Foreskin keratinocyte (primary cell): ENCODE measurements at places on chromosomes 1 and 21. TPM values are rescaled to one million over a fixed set of nuclear protein-coding genes. Genes with fewer than 3 reads are reported as not detected.

GRCh38 chr1:209924390-209924789 lies 13.6 kb upstream of the SYT14 start:
- DNase-seq = no peak

TSPAN1 gene
- total RNA-seq = 80.3 and 93.6 TPM in 2 replicates

DNA sequence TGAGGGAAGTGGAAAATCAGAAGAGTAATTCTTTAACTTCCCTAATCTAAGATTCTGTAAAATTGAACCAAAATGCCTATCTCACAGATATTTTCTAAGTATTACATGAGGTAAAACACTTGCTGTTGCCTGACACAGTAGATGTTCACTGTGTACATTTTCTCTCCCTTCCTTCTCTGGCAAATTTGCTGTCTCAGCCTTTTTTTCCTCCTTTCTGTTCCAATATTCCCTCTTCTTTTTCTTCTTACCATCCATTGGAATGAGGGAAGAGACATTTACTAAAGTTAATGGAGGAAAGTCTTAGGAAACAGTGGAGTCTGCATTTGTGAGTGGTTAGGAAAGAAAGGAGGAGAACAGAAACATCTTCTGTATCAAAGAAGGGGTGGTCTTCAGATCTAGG lies 239.9 kb downstream of the ZP4 start:
- no peak for DNase-seq

GRCh38 chr1:14055442-14056223 lies 355.6 kb downstream of the PRDM2 start:
- peak; percentile 57 for DNase-seq

GRCh38 chr1:39282537-39283216 lies 78.2 kb downstream of the MACF1 start:
- no peak for DNase-seq

DNAH14 gene
- 13.9 and 15.2 TPM in 2 replicates for total RNA-seq

DCST1 gene
- total RNA-seq = not detected in 2 replicates

- no peak for DNase-seq
Measured at GRCh38 chr21:45004481-45005247, 64.8 kb downstream of the SLX9 start.

- DNase-seq = no peak
Measured at GRCh38 chr1:96901783-96902363, 180.3 kb downstream of the PTBP2 start.

GRCh38 chr1:205915354-205915990 lies 27.8 kb downstream of the SLC26A9 start:
- DNase-seq = no peak

DNA sequence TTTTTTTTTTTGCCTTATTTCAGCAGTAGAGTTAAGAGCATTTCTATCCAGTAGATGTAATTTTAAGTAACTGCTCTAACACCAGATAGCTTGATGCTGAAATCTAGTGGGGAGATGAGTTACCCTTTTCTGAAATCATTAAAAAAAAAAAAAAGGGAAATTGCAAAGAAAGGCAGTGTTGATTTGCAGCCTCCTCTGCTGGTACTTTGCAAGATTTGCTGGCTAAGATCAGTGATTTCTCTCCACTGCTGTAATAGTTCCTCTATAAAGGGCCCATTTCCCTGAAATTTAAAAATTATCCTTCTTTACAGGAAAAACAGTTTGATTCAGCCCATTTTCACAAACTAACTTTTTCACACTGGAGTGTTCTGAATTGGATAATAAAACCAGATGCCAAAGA lies 120.6 kb downstream of the PTBP2 start:
- no peak for DNase-seq

- no peak for DNase-seq
Measured at GRCh38 chr1:93346421-93346993, 800 bp downstream of the DR1 start.

DNA sequence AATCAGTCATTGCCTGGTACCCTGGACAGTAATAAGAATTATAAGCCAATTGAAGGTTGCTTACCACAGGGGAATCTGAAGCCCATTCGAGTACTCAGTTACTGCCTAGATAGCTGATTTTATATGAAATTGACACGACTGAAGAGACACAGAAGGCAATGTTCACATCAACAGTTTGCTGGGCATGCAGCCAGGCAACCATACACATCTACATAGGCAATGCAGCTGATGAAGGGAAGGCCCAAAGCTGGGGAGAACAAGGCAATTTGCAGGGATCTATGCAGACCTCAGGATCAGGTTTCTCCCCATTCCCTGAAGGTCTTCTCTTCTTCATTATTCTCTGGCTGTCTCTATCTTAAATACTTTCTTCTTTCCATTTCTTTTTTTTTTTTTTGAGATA lies 448.7 kb downstream of the PTBP2 start:
- DNase-seq = no peak

CRYBG2 gene
- total RNA-seq = 3.8 and 5.6 TPM in 2 replicates

- DNase-seq = no peak
Measured at GRCh38 chr1:1204425-1204920, 1.9 kb downstream of the TNFRSF18 start.

DNA sequence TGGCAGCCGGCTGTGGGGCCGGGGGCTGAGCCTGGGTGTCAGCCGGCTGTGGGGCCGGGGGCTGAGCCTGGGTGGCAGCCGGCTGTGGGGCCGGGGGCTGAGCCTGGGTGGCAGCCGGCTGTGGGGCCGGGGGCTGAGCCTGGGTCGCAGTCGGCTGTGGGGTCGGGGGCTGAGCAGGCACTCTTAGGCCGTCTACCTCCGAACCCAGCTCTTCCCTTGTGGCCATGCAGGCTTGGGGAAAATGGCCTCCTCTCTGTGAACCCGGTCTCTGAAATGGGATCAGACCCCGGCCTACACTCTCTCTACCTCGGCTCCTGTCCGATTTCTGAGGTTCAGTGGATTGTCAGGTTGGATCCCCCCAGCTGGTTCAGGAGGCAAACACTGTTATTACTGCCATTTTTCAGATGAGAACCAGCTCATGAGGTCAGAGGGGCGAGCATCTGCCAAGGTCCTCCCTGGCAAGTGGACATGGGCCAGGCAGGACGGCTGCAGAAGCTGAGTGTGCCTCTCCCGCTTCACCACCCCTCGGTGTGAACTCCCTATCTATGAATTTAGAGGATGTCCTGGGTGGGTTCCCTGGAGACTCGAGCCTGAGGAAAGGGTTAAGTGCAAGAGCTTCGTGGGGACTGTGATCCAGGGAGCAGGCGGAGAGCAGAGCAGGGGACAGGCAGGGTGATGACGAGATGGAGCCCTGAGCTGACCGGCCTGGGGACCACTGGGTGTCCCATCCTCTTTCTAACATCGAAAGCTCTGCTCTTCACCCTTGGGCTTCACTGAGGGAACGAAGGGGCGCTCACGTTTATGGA lies 10.9 kb upstream of the COL18A1 start:
- DNase-seq = no peak

RGS13 gene
- not detected in 2 replicates for total RNA-seq

- DNase-seq = no peak
Measured at GRCh38 chr21:35119501-35120047, 70.5 kb upstream of the RUNX1 start.

- no peak for DNase-seq
Measured at GRCh38 chr1:168273575-168273974, 7.1 kb upstream of the TBX19 start.

- no peak for DNase-seq
Measured at GRCh38 chr1:19354531-19354981, 42.4 kb downstream of the SLC66A1 start.

NPR1 gene
- not detected in 2 replicates for total RNA-seq

DNA sequence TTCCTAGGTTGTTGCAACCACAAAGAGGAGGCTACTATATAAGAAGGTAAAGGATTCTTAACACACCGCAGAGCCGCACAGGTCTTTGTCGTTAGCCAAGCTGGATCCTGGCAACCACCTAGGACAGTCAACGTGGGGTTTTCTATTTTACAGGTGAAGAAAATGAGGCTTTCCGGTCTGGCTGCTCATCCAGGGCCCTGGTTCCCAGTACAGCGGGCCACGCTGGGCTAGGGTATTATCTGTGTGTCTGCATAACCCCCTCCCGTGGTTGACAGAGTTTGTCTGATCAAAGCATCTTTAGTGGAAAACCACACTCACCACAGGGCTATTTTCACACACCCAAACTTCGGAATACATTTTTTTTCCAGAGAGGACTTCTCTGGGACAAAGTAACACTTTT lies 39.0 kb upstream of the PDE9A start:
- no peak for DNase-seq

DNA sequence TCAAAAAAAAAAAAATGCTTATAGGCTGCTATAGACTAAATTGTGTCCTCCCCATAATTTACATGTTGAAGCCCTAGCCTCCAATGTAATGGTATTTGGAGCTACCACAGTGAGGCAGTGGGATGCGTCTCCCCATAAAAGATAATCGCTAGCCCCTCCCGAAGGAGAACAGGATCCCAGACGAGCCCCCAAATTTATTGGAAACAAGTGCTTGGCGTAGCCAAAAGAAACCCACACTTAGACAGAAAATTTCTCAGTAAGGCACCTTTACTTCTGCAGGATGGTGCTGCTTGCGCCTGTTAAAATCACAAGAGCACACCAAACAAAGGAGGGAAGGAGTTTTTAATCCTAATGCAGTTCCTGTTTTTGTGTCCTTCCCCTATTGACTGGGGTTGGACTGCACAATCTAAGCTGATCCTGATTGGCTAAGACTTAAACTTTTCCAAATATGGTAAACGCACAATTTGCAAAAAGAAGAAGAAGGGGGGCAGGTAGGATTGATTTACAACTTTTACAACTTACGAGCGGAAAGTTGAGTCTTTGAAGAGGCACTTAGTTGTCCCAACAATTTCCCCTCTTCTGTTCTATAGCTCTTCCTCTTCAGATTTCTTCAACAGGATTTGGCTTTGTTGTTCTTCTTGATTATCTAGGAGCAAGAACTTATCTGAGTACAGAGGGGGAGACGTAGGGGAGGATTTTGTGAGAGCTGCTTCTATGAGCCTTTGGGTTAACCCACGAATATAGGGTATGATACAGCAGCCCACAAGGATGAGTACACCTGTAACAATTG lies 3.0 kb upstream of the IPP start:
- no peak for DNase-seq

GJB3 gene
- 180 and 195 TPM in 2 replicates for total RNA-seq

ICOSLG gene
- total RNA-seq = 1.3 and 2.0 TPM in 2 replicates

PGLYRP4 gene
- total RNA-seq = 0.07 and 0.27 TPM in 2 replicates

GRCh38 chr1:21520899-21521716 lies 11.9 kb downstream of the ALPL start:
- DNase-seq = peak; percentile 26

DNA sequence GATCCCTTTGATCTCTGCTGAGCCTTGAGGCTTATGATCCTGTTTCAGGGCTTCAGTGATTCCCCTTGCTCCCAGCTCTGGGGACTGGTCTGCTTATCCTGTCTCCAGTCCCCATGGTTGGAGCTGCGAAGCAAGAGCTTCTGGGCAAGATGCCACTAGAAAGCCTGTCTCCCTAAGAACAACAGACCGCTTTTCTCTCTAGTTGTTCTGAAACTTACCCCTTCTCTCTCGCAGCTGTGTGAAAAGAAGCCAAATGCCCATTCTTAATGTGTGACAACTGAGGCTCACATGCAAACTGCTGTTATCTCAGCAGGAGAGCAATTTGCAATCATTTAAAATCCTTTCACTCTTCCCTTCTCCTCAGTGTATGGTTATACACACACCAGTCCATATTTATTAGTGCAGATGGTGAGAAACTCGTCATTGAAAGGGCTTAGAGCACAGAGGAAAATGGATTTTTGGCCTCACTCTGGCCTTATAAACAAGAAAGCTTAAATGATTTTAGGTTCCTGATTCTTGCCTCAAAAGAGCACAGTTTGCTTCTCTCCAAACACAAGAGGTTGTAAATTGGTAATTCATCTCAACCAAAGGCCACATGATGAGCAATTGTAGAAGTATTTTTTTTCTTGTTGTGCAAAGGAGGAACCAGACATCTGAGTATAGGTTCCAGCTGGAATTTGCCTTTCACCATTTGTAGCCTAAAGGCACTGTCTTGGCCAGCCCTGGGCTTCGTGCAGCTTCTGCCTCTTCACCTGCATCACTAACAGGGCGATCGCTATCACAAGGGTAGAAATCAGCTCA lies 179.2 kb upstream of the LMO4 start:
- peak; percentile 38 for DNase-seq

CD160 gene
- total RNA-seq = not detected in 2 replicates

DNA sequence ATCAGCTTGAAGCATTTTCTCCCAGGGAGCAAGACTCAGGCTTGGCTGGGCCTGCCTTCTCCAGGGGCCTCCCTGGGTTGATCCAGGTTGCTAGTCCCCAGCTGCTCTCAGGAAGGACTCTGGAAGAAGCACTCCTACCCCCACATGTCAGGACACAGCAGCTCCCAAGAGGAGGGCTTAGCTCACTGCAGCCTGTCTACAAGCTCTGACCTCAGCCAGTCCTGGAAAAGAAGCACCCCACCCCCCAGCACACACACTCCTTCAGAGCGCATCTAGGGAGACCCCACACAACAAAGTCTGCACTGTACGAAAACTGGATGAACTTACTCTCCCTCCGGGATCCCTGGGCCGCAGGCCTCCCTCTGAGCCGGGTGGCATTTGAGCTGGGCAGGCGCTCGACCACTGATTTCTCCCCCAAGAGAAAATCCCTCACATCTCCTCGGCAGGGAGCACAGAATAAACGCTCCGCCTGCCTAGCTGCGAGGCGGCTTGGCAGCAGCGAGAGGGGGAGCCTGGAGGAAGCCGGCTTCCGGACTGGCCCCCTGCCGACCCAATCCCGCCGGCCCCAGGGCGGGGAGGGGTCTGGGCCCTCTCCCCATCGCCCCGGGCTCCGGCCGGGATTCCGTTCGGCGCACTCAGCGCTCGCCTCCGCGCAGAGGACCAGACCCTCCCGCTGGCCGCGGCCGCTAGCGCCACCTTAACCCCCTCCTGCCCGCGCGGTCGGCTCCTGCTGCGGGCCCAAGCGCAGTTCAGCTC lies at the start of gene KCNA2:
TSS of gene KCNA2 (minus strand) at position 458 of the 756 bp plus-strand sequence. CDS start 1,576 bp downstream, outside the sequence.
- DNase-seq = no peak

DNA sequence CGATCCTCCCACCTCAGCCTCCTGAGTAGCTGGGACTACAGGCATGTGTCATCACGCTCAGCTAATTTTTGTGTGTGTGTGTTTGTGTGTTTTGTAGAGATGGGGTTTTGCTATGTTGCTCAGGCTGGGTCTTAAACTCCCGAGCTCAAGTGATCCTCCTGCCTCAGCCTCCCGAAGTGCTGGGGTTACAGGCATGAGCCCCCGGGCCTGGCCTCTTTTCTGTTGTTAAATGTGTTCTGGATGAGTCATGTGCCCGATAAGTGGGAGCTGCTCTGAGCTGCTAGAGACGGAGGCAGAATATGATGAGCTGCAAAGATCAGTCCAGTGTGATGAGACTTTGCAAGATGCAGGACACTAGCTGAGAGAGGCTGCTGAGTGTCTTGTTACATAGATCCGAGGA lies 75.5 kb downstream of the VPS13D start:
- DNase-seq = no peak

DNA sequence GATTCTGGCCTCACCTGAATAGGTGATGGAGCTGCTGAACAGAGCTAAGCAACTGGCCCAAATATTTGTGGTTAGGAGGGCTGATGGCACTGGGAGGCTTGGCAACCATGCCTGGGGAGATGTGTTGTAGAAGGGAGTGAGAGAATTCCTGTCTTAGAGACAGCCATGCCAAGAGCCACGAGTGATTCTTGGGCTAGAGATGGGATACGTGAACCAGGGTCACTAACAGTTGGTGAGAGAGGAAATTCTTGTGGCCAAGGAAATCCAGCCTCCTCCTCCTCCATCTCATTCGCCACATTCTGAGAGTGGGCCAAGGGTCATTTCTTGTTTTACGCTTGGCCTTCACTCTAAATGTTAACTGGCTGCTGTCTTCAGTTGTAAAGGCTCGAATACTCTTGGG lies 46.3 kb downstream of the NGF start:
- DNase-seq = no peak

GRCh38 chr1:225460737-225461532 lies 33.1 kb upstream of the LBR start:
- DNase-seq = no peak
